ENCODE measurements at places on chromosomes 4 and X.

DNA sequence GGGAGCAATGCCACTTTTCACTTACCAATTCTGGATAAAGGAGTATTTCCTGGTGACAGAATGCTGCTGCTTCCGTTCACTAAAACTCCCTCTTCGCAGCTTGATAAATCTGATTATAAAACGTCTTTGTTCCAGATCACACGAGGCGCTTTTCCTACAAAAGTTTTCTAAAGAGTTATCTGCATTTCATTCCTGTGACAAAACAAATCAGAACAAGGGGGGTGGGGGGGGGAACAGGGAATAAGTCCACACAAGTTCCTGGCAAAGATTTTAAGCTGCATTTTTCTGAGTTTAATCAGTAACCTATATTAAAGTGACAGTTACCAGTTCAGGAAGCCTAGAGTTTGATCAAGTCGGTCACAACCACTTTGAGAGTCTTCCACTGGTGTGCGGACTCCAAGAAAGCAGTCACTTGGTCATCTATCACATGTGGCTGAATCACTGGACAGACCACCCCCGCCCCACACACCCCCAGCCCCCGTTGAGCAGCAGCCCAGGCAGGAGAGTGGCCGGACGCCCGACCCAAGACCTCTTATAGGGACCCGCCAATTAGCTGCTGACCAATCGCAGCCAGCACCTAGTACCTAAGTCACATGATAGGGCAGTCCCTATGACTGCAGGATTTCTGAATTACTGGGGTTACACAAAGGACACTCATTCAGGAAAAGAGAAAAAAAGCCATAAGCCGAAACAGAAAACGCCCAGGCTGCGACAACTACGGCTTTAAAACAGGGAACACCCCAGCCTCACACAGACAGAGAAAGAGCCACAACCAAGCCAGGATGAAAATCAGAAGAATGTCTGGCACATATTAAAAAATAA, 569.3 kb upstream of the DIPK2B start:
- peak; percentile 91 for DNase-seq

DNA sequence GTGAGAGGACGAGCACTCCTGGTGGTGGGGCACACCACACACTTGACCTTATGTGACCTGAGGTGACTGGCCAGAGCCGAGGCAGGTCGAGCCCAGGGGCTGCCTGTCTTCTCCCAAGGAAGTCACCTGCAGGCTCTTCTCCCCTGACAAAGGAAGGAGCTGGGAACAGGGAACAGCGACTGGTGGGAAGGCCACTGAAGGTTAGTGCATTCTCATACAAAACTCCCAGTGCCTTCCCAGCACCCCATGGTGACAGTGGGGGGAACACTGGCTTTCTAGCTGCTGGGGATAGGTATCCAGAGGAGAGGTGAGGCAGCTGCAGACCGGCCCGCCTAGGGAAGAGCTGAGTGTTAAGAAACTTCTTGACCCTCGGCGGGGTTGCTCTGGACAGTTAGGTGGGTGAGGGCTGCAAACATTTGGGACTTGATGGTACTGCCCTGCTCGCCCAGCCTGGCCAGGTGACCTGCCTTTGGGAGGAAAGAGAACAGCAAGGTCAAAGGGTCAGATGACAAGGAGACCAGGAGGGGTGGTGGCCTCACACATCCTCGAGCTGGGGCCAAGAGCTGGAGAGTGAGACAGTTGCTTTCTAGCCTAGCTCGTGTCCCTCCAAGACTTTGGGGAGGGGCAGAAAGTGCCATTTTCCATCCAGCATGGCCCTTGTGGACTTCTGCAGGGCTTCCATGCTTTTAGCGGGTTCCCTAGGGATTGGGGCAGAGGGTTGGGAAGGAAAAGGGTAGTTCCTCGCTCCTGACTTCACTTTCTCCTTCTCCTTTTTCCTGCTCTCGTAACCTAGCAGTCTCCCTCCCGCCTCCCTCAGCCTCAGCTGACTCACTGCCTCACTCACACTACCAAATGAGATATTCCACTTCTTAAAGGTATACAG, 2.7 kb downstream of the NALF2 start:
- DNase-seq = no peak

DNA sequence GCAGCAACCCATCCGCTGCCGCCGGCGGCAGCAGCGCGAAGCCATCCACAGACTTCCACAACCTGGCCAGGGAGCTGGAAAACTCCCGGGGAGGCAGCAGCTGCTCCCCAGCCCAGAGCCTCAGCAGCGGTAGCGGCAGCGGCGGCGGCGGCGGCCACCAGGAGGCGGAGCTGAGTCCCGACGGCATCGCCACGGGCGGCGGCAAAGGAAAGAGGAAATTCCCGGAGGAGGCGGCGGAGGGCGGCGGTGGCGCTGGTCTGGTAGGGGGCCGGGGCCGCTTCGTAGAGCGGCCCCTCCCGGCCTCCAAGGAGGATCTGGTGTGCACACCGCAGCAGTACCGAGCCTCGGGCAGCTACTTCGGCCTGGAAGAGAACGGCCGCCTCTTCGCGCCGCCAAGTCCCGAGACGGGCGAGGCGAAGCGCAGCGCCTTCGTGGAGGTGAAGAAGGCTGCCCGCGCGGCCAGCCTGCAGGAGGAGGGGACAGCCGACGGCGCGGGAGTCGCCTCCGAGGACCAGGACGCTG, 4.9 kb downstream of the PRDM8 start:
- DNase-seq = peak; percentile 95

- peak; percentile 68 for DNase-seq
These were observed 2.4 kb upstream of the SETD7 start for GRCh38 chr4:139558235-139559088.

- DNase-seq = peak; percentile 87
These were observed at the start of gene DMD for GRCh38 chrX:33211356-33212260. Gene DMD, minus strand, starts transcription at chrX:33211549. Its CDS starts 237 bp downstream, at chrX:33211312.

- no peak for DNase-seq
These were observed 144.9 kb downstream of the CHIC2 start for GRCh38 chr4:53919535-53919934.

- no peak for DNase-seq
These were observed 98.0 kb downstream of the CXCL13 start for GRCh38 chr4:77703666-77704065.

DNA sequence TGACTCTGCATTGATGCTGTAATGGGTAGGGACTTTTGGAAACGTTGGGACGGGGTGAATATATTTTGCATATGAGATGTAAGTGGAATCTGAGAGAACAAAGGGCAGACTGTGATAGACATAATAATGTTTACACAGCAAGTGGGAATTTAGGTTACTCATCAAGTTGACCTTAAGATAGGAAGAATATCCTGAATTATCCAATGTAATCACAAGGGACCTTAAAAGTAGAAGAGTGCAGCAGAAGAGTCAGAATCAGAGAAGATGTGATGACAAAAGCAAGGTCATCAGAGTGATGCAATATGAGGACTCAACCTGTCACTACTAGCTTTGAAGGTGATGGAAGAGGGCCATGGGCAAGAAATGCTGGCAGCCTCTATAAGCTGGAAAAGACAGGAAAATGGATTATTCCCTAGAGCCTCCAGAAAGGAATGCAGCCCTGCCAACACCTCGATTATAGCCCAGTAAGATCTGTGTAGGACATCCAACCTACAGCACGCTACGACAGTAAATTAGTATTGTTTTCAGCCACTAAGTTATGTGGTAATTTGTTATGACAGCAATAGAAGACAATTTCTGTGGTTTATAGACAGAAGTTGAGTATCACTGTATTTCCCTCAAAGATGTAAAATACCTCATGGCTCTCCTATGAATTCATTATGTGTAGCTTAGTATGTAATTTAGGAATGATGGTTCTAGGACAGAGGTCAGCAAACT, 26.4 kb downstream of the MORC4 start:
- no peak for DNase-seq

DNA sequence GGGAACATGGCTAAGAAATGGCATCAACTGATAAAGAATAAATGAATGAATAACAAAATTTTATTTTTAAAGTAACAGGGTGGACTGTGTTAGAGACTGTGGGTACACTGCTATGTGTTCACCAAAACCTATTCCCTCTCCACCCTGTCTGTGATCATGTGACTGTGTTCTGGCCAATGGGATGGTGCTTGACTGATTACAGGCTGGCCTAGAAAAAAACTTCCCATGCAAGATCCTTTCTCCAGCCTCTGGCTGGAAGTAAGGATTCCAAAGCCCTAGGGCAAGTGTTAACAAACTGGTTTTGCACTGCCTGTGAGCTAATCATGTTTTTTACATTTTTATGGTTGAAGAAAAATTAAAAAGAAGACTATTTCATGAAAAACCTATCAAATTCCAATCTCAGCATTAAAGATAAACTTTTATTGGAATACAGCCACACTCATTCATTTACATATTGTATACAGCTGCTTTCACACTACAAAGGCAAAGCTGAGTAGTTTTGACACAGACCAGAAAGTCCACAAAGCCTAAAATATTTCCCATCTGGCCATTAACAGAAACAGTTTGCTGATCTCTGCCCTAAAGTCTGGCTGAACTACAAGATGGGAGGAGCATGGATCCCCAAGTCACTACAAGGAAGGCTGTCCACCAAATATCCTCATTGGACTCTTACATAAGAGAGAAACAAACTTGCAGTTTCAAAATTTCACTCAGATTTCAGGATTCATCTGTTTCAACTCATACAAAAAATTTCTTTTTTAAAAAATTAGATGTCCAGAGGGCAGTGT, 133.2 kb downstream of the ARHGAP6 start:
- DNase-seq = no peak

- no peak for DNase-seq
These were observed 131.8 kb downstream of the OR13H1 start for GRCh38 chrX:131675596-131676194.

GRCh38 chr4:152063621-152064240, 302.9 kb upstream of the GATB start:
- DNase-seq = no peak

DNA sequence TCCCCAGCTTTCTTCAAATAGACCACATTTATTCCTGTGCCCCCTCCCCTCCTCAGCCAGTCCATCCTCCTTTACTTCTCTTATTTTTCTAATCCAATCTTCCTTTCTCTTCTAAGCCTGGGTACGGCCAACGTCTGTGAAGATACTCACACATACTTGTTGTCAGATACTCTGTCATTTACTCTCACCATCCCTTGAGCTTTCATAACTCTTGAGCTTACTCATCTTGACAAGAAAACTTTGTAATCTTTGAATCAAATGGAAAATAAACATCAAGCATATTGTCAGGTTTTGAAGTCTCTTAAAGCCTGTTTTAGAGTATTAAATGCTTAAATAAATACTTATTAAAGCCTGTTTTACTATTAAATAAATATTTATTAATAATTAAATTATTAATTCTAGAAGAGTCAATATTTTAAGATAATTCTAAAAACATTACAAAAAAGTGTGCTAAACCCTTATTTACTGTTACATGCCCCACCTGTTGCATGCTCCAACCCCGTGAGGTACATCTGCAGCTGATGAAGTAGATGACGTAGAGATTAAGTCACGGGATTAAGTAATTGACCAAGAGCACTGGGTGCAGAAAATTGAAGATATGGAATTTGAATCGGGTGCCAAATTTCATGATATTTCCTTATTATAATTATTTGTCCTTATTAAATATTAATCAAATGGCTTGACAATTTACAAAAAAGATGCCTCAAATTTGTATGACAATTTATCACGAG, 1.5 kb upstream of the TRIML2 start:
- DNase-seq = no peak
